ENCODE measurements at places on chromosomes 5 and 9.

GRCh38 chr9:109401169-109401989, 80.5 kb upstream of the EPB41L4B start:
- no peak for DNase-seq

DNA sequence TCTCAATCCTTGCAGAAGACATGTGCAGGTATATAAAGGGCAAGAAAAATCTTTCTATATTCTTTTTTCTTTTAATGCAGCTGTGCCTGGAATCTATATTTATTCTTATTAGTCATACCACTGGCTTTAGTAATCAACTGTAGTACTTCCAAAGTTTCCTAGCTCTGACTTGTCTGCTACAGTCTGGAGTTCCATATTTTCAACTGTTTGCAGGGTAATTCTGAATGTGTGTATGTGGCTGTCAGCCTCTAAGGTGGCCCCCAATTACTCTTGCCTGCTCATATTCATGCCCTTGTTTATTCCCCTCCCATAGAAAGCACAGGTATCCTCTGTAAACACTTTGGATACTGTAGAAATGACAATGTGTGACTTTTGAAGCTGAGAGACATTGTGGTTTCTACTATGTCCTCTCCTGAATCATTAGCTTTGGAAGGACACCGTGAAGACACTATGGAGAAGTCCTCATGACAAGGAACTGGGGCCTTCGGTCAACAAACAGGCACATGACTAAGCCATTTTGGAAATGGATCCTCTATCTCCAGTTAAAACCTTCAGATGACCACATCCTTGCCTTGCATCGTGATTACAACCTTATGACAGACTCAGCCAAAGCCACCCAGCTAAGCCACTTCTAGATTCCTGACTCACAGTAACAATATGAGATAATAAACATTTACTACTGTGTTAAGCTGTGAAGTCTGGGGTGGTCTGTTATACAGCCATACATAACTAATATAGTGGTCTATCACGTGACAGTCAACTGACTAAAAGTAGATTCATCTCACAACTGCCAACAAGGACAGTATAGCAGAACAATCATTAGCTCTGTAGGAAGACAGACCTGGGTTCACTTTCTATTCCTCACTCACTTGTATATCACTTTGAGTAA, 49.5 kb upstream of the SUSD1 start:
- DNase-seq, result no peak

GRCh38 chr5:136295914-136296313, 69.4 kb downstream of the TRPC7 start:
- no peak for DNase-seq

DNA sequence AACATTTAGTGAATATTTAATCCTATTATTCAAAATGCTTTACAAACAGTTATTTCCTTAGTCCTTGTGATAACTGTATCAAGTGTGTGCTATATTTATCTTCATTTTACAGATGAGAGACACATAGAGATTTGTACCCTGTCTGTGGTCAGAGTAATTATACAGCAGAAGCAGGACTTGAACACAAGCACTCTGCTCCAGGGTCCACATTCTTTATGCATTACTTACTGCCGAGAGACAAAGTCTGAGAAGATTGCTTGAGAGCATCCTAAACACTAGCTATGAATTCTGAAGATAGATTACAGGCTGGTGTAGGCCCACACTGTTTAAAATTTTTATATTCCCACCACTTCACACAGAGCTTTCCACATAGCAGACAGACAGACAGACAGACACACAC, 926.1 kb upstream of the DMAC1 start:
- DNase-seq, result no peak

DNA sequence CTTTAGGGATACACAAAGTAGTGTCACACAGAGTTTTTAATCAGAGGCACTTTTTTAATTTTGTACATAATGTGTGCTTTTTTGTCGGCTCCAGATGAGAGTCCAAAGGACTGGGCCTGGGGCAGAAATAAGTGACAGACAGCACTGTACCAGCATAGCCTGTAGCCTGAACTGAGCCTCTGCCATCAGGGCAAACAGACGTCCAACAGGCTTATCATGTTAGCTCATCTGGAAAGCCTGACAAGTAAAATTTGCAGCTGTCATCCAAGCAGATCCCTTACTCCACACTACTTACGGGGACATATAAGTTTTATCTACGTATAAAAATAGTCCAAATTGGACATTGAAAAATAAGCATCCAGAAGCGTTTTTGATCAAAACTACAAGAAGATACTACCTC, 233.1 kb upstream of the GAS1 start:
- DNase-seq, result no peak

GRCh38 chr5:159097784-159098602, 1.7 kb downstream of the EBF1 start:
- no peak for DNase-seq

- DNase-seq, result no peak
These were observed 615.2 kb upstream of the SEMA6A start for GRCh38 chr5:117189784-117190183.

DNA sequence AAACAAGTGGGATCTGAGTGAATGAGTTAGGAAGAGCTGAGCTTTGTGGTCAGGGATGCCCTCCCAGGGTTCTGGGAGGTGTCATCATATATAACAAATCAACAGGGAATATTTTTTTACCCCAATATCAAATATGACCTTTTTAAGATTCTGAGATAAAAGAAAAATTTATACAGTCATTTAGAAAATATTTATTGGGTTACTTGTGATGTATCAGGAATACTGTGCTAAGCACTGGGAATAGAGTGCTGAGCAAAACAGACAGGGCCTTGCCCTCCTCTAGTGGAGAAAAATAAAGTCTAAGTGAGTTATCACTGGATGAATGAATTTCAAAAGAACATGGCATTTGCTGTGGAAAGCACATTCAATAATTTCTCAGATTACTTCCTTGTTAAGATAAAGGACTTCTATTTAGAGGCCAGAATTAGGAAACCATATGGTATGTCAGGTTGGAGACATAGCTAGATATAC, 102.9 kb downstream of the BOD1 start:
- DNase-seq, result no peak

DNA sequence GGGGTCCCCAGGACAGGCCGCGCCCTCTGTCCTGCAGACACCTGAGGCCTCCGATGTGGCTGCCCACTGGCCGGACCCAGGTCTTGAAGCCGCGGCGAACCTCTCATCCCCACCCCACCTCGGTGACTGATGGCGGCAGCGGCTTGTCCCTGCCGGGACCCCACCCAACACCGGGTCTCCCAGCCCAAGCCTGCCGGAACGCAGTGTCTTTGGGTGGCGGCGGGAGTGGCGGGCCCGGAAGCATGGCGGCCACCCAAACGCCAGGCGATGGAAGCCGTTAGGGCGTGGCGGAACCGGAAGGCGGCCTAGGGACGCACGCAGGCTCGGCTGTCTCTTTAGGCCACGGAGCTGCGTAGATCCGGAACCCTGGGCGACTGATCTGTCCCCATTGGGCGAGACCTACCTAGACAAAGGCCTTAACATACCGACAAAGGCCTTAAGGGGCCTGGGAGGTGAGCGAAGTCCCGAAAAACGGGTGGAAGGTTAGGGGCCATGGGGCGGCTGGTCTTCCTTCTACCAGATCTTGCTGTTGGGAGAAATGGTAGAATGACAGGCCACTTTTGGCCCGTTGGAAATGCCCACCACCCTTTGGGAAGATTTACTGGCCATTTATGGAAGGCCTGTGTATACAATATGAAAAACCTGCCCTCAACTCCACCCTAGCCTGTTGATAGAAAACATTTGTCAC, 94.6 kb upstream of the SMC2 start:
- no peak for DNase-seq

DNA sequence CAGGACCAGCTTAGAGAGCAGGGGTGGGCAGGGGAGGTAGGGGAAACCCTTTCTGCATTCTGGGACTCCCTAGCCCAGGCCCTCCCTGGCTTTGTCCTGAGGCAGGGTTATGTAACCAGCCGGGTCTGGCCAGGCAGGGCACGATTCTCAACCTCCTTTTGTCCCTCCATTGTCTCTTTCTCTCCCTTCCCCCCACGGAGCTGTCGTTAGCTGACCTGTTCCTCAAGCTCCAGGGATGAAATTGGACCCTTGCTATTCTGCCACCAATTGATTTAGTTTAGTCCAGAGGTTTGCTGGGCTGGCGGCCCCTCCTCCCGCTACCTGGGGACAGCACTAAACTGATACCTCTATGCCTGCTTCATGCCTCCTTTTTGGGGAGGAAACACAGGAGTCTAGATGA, 9.4 kb upstream of the NDST1 start:
- no peak for DNase-seq

DNA sequence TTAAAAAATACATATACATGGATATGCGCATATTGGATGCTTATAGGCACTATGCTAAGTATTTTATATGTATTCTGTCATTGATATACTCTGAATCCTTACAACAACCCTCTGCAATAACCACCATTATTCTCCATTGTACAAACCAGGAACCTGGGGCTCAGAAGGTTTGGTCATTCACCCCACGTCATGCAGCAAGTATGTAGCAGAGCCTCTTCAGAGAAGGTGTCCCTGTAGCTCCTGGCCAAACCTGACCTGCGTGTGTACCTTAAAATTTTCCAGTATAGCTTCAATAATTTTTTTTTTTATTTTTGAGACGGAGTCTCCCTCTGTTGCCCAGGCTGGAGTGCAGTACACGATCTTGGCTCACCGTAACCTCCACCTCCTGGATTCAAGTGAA, 51.9 kb downstream of the MFAP3 start:
- no peak for DNase-seq

GRCh38 chr9:93164085-93164484, 19.9 kb upstream of the WNK2 start:
- DNase-seq, result no peak

DNA sequence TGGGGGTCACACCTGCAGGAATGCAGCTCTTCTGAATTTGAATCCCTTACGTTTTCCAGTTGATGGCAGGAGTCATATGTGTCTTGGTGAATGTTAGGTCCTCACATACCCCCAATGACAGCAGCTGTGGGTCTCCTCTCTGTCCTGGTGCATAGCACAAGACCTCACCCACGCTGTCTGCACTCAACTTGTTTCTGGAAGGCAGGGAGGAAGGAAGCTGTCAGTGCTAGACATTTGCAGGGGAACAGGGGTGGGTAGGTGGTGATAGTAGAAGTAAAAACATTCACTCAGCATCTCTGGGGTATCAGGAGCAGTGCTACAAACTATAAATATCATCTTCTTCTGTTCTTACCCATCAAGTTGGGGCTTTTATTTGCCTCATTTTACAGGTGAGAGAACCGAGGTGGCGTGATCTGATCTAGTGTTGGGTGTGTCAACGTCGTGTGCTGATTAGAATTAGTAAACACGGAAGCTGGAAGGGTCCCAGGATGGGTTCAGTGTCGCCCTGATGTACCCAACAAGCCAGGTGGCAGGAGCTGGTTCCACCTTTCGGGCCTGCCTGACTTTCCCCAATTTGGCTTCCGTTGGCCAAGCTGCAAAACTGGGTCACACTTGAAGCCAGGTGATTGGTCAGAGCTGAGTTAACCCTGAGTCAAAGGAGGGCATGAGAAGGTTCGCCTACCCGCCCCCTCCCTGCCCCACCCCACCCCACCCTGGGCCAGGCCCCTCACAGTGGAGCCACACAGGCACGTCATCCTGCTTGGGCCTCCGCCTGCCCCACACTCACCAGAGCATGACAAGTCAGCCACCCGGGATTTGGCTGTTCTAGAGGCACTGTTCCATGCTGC, 15.8 kb downstream of the ERGIC1 start:
- no peak for DNase-seq

GRCh38 chr5:102902647-102903046, 147.5 kb downstream of the PAM start:
- DNase-seq, result no peak

- no peak for DNase-seq
These were observed at the start of gene SH3TC2 for GRCh38 chr5:149063017-149063687. Gene SH3TC2, minus strand, starts transcription at chr5:149063062. Its CDS starts 40 bp downstream, at chr5:149063022.

DNA sequence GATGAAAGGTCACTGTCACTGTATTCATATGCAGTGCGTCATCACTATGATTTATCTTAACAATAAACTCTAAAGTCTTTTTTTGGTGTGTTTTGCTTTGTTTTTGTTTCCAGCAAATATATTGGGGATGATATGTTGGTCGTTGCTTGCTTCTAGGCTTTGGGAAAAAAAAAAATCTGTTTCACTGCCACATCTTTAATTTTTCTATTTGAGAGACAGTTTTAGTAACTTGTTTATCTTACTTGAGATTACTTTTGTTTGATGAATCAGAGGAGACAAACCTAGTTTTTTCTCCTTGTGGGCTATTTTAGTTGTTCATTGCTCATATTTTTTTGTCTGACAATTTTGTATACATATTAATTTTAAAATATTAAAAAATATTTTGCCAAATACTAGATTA, 19.4 kb downstream of the CWC27 start:
- no peak for DNase-seq

DNA sequence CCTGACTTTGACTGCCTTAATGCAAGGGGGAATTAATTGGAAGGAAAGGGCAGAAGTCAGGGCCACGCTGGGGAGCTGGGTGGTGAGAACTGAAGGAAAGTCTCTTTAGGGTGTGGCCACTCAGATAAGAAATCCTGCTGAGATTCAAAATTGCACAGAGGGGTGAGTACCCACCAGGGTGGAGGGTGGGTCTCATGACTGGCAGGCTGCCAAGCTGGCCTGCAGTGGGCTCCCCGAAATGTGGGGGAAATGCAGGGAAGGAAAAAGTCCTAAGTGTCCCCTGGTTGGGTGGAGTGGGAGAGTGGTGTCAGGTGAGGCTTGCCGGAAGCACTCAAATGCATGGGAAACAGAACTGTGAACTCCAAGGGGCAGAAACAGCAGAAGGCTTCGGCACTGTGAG, 24.1 kb downstream of the TSPAN17 start:
- no peak for DNase-seq

DNA sequence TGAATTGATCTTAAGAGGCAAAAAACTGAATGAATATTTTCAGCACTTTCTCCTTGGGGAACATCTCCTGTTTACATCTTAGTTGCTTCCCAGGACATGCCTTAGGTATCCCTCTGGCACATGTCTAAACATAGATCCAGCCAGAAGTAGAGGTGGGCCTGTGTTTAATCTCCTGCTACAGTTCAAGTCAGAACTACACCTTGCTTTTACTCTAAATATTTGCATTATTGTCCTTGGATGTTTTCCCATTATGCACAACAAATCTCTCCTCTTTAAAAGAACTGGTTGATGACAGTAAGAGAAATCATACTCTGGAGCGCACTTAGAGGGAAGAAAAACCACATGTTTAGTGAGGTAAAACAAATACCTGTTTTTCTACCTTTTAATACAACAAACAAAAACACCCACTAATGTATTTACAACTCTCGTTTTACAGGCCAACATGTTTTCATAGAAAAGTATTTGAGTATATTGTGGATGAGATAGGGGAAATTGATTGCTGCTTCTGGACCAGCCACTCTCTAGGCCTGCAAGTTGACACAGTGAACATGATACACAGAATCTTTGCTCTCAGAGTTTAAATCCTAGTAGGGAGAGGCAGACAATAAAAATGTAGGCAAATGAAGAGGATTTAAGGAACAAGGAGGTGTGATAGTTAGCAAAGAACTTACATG, 32.3 kb downstream of the TNFAIP8 start:
- no peak for DNase-seq
